ENCODE measurements at places on chromosomes 1 and 21.
A peak's percentile ranks its signal among the peaks of the same experiment; 100 is the strongest.

GRCh38 chr1:47803815-47804501 lies 193.2 kb downstream of the TRABD2B start:
- no peak overlapping the region for H3K4me3 ChIP-seq
- no peaks in the 10 kb centered on the region for H3K27me3 ChIP-seq
- peak; percentile 67 for DNase-seq

GRCh38 chr21:31396399-31396798 lies 52.3 kb upstream of the TIAM1 start:
- H3K4me3 ChIP-seq = no peak overlapping the region
- no peak overlapping the region for H3K27ac ChIP-seq
- no peak for DNase-seq
- no peaks in the 10 kb centered on the region for H3K27me3 ChIP-seq

- H3K4me1 ChIP-seq = peaks cover 5% of the 10 kb centered on the region
- no peak overlapping the region for H3K4me3 ChIP-seq
- no peak overlapping the region for H3K27ac ChIP-seq
- no peaks in the 10 kb centered on the region for H3K27me3 ChIP-seq
Observed at GRCh38 chr1:8733484-8733883, 84.0 kb downstream of the RERE start.

DNA sequence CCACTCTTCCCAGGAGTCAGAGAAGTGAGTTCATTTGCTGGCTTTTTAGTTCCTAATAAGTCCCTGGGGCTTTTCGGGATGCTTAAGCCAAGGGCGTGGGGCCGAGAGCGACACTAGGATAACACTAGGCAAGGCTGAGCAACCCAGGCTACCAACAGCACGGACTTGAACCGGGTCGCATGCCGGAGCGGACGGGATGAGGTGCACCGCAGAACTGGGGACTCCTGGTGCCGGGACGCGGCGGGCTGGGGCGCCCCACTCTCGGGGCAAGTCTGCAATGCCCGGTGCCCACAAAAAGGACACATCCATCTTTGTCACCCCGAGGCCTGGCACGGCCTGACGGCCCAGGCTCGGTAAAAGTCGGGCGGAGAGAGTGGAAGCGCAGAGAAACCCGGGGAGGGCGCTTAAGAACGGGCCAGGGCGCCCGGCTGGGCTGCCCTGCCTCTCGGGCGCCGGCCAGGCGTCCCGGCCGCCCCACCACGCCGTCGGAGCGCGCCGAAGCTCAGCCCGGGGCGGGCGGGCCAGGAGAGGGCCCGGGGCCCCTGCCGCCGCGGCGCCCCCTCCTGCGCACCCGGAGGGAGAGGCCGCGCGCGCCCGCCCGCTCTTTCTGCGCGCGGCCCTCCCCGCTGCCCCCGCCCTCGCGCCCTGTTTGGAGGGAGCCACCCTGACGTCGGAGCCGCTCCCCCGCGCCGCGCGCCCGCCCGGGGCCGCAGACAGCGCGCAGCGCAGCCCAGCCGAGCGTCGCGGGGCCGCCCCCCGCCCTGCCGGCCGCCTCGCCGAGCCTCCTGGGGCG lies at the start of gene NBL1:
TSS of gene NBL1 (plus strand) at position 710 of the 793 bp plus-strand sequence. CDS start 10,720 bp downstream, outside the sequence.
- H3K27me3 ChIP-seq = peaks cover 14% of the 10 kb centered on the region
- peak within 1 kb of the TSS; percentile 70 for H3K4me3 ChIP-seq
- peak; percentile 91 for DNase-seq
- peak within 1 kb of the TSS; percentile 71 for H3K27ac ChIP-seq
- no peaks in the 10 kb centered on the region for H3K36me3 ChIP-seq

DNA sequence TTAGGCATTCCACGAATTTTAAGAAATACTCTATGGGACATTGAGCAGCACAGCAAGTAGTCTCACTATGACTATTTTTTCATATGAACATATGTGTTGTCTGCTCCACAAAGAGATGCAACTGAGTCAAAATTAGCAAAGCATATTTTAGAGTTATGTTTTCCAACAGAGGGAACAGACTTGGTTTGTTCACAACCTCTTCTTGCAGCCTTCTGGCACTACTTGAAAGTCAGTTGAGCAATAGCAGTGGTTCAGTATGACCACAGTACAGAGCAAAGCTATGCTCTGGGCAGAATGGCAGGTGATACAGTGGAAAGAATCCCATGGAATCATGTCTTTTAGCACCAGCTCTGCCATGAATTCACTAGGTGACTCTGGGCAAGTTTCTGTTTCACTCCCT lies 5.2 kb downstream of the CCN1 start:
- no peaks in the 10 kb centered on the region for H3K27me3 ChIP-seq
- H3K27ac ChIP-seq = no peak overlapping the region
- DNase-seq = peak; percentile 25
- peaks cover 16% of the 10 kb centered on the region for H3K36me3 ChIP-seq

GRCh38 chr1:222582099-222582774 lies 7.5 kb downstream of the TAF1A start:
- no peak for DNase-seq
- no peak overlapping the region for H3K27ac ChIP-seq
- H3K27me3 ChIP-seq = no peaks in the 10 kb centered on the region
- no peaks in the 10 kb centered on the region for H3K4me1 ChIP-seq
- H3K36me3 ChIP-seq = peaks cover 10% of the 10 kb centered on the region

DNA sequence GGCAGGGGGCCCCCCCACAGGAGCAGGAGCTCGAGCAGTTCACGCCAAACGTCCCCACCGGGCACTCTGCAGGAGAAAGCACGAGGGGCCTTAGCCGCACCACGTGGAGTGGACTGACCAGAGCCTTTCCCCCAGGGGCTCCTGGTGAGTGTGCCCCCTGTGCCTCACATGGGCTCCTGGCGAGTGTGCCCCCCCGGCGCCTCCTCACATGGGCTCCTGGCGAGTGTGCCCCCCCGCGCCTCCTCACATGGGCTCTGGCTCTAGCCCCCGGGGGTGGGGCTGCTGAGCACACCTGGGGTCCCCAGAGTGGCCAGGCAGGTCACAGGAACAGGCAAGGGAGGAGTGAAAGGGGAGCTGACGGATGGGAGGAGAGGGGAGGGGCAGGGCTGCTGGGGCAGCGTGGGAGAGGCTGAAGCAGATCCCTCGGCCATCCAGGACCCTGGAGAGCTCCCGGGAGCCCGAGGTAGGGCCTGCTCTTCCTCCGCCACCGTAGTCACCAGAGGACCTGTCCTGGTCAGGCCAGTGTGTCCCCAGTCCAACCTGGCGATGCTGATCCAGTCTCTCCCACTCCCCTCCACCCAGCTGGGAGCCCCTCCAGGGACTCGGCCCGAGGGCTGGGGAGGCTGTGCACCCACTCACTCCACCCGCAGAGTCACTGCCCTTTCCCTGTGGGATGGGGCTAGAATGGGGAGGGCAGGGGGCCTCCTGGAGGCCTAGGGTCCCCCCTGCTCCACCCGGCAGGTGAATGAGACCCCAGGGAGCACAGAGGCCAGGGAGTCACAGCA lies 47.6 kb downstream of the ARHGEF16 start:
- no peaks in the 10 kb centered on the region for H3K27me3 ChIP-seq
- no peaks in the 10 kb centered on the region for H3K36me3 ChIP-seq
- H3K27ac ChIP-seq = no peak overlapping the region
- no peaks in the 10 kb centered on the region for H3K4me1 ChIP-seq

- no peak overlapping the region for H3K4me3 ChIP-seq
- H3K36me3 ChIP-seq = peaks cover 37% of the 10 kb centered on the region
- H3K27me3 ChIP-seq = no peaks in the 10 kb centered on the region
- no peak overlapping the region for H3K27ac ChIP-seq
- no peaks in the 10 kb centered on the region for H3K4me1 ChIP-seq
Observed at GRCh38 chr1:53878492-53879105, 11.0 kb downstream of the YIPF1 start.

- no peaks in the 10 kb centered on the region for H3K4me1 ChIP-seq
- no peak for DNase-seq
- no peaks in the 10 kb centered on the region for H3K36me3 ChIP-seq
- no peak overlapping the region for H3K27ac ChIP-seq
Observed at GRCh38 chr1:74145086-74145485, 52.9 kb downstream of the LRRIQ3 start.

- H3K4me1 ChIP-seq = peaks cover 3% of the 10 kb centered on the region
- DNase-seq = no peak
- no peak overlapping the region for H3K4me3 ChIP-seq
Observed at GRCh38 chr21:34807146-34807880, 138.5 kb downstream of the CLIC6 start.

- peaks cover 48% of the 10 kb centered on the region for H3K4me1 ChIP-seq
- no peak overlapping the region for H3K4me3 ChIP-seq
- H3K27me3 ChIP-seq = no peaks in the 10 kb centered on the region
- H3K36me3 ChIP-seq = no peaks in the 10 kb centered on the region
- DNase-seq = peak; percentile 59
Observed at GRCh38 chr1:30778154-30778978, 20.8 kb upstream of the LAPTM5 start.

GRCh38 chr1:18217398-18218043 lies 109.9 kb downstream of the IGSF21 start:
- H3K27ac ChIP-seq = no peak overlapping the region
- no peaks in the 10 kb centered on the region for H3K36me3 ChIP-seq
- no peaks in the 10 kb centered on the region for H3K4me1 ChIP-seq
- peaks cover 3% of the 10 kb centered on the region for H3K27me3 ChIP-seq
- peak; percentile 7 for DNase-seq
- no peak overlapping the region for H3K4me3 ChIP-seq

- no peak overlapping the region for H3K4me3 ChIP-seq
- no peak overlapping the region for H3K27ac ChIP-seq
- no peaks in the 10 kb centered on the region for H3K36me3 ChIP-seq
- no peaks in the 10 kb centered on the region for H3K4me1 ChIP-seq
- no peak for DNase-seq
Observed at GRCh38 chr21:29379517-29380054, 80.9 kb downstream of the BACH1 start.

DNA sequence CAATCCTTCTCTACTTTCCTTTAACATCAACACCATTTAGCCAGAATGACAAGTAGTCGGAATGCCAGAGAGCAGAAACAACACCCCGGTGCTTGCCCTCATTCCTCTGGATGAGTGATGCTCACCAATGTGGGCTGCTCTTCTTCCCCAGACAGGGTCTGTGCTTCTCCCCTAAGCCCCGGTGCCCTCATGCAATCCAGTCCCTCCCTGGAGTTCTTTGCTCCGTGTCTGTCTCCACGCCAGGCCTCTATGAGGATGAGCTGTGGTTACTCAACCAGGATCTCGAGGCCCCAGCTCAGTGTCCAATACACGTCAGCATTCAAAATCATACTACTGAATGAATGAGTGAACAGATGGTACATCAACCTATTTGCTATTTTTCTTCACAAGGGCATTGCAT lies 29.7 kb upstream of the PDE9A start:
- H3K4me3 ChIP-seq = no peak overlapping the region
- H3K27ac ChIP-seq = no peak overlapping the region
- DNase-seq = no peak
- peaks cover 9% of the 10 kb centered on the region for H3K4me1 ChIP-seq
- peaks cover 10% of the 10 kb centered on the region for H3K27me3 ChIP-seq
